DMS79 (cell line): ENCODE measurements at places on chromosomes 1 and 21.

DNA sequence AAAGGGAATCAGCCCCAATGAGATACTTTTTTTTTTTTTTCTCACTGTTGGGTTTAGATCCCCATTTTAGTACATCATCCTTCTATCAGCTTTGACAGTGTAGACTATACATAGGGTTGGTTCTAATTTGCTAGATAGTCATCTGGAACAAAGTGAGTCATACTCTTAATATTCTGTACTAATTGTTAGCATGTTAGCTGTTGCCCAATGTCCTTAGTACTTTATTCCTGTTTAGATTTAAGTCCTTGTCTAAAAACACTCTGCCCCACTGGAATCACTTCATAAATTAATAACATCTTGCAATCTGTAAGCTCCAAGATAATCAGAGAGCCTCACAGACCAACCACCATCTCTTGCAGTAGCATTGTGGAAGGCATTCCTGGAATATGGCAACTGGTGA lies 209.8 kb upstream of the KIAA0040 start:
- no peak for DNase-seq

- no peak for DNase-seq
Measured at GRCh38 chr1:95553595-95553994, 319.6 kb downstream of the RWDD3 start.

DNA sequence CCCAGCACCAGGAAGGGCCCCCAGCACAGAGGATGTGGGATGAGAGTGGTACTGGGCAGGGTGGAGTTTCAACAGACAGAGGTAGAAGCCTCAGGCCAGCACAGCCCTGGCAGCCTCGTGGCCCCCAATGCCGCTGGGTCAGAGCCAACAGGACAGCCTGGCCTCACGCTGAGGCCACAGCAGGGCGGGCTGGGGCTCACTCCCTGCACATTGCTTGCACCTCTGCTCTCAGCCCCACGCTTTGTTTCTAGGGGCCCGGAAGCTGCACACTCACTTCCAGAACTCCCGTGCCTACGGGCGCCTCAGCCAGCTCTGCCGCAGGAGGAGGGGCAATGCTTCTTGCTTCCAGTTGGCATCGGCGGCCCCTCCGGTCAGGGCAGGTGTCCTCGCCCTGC lies 72.9 kb downstream of the SIK1 start:
- no peak for DNase-seq

- no peak for DNase-seq
Measured at GRCh38 chr1:184443201-184443600, 56.4 kb downstream of the C1orf21 start.

GRCh38 chr1:55959136-55959548 lies 620.2 kb downstream of the PLPP3 start:
- no peak for DNase-seq

DNA sequence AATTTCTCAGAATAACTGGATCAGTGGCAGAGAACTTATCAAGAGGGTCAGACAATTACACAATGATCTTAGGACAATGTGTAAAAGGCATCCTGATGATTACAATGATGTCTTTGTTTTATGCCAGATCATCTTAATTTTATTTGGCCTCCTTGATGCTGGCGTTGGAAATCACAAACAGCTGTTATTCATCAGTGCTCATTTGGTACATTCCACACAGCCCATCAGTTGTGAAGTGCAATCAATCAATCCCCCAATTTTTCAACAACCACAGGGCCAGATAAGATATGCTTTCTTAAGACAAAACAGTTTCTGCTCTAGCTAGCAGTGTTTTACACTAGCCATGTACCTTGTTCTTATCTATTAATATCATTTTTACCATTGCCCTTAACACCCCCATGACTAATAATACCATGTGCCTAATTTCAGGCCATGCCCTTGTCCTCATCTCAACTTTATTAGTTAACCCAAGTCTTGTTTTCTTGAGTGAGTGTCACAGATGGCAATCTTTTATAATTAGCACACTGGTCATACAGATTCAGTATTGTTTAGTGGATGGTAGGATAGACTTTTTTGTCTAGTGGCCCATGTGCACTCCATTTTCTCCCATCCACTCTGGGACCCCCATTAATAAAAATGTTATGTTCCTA lies 40.8 kb upstream of the COL24A1 start:
- no peak for DNase-seq
